Pancreas (tissue), 10 donors: ENCODE measurements at places on chromosomes 6 and 20.
A peak's percentile ranks its signal among the peaks of the same experiment; 100 is the strongest.

DNA sequence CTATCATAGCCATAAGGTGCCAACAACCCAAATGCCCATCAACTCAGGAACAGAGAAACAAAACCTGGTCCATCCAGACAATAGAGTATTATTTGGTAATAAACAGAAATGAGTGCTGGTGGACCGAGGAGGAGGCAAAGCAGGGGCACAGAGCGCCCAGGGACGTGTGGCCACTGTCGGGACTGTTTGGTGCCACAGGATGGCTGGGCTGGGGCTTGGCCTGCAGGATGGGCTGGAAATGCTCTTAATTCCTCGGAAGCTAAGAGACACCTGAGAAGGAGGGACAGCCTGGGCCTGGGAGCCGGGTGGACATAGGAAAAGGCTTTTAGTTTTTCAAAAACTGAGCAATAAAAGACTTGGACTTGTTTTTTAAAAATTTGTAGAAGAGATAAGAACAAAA lies 216.4 kb downstream of the DLL1 start:
- no peak for DNase-seq

DNA sequence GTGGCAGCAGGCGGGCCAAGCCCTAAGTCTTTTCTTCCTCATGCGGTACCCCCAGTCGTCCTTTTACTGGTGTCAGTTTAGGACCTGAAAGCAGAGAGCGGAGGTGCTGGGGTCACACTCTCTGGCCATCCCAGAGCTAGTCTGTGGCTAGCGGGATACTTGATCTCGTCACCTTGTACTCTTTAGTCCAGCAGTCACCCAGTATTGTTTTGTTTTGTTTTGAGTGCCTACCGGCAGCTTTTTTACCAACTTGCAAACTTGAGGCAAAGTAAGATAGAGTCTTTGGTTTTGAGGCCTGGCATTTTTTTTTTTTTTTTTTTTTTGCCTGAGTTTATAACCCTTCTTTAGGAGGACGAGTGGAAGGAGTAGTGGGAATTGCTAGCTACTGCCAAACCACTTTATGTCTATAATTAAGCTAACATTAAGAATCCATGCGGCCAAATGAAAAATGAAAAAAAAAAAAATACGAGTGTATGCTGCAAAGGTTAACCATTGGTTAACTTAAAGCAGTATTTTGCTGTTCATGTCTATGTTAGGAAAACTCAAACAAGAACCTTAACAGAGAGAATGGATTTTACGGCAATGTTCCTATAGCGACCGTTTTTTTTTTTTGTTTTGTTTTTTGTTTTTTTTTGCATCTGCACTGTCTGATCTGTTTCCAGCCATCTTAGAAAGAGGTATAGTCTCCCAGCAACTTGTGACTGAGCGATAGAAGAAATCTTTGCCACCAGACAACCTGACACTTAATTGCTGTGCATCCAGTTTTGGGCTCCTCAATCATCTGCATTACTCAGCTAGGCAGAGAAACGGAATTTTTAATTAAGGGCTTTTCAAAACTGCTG lies 56.9 kb downstream of the FAM217A start:
- DNase-seq = no peak

GRCh38 chr6:110800196-110800838 lies 15.0 kb downstream of the CDK19 start:
- DNase-seq = no peak

DNA sequence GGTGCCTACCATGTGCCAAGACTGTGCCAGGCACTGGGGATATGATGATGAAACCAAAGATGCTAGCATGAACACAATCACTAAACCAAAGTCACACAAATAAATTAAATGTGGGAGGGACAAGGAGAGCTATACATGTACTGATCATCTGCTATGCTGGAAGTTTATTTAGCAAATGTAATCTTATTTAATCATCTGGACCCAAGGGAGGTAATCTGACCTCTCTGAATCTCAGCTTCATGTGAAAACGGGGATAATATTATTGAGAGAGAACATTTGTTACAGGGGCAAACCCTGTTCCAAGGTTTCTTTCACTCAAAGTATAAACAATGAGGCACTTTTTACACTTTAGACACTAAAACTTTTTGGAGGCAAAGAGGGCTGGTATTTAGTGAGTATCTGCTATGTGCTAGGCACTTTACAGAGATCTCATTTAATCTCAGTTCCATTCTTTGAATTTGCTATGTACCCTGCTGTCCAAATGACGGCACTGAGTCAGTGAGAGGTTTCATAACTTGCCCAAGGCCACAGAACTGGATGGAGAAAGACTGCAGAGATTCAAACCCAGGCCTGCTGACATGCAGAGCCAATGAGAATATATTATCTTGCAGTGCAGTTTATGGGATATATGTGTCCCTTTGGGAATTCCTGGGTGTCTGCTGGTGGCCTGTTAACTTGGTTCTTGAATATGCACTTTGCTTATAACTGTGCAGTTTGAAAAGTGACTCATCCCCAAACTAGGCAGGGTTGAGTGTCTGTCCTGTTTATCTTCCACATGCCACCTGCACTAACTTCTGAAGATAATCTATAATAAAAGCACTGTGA lies 3.3 kb upstream of the ASXL1 start:
- DNase-seq = no peak

DNA sequence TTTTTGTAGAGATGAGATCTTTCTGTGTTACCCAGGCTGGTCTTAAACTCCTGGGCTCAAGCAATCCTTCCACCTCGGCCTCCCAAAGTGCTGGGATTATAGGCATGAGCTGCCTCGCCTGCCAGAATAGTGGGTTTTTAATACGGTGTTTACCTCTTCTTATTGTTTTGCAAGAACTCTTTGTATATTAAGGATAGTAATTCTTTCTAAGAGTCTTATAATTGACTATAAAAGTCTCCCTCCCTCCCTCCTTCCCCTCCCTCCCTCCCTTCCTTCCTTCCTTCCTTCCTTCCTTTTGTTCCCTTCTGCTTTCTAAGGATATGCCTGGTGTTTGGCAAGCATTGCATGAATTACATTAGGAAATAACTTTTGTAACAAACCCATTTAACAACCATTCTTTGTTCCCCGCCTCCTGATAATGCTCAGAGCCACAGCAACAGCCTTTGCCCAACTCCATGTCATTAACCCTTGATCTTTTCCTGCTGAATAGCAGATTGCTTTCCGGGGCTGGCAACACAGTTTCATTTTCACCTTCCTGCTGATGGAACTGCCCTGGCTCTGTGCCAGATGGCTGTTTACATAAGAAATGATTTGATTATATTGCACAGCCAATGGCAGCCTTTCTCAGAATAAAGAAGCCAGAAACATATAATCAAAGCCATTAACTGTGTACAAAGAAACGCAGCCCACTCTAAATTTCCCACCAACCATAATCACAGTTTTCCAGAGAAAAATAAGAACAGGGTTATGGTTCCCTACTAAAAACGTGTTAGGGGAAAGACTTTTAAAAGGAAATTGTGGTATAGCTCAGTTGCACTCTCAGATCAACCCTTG lies 143.7 kb upstream of the PTPN1 start:
- DNase-seq = peak; percentile 85

GRCh38 chr6:119559586-119559985 lies 210.0 kb upstream of the MAN1A1 start:
- DNase-seq = no peak
